ENCODE measurements at places on chromosomes 16 and 17.

GRCh38 chr16:57570301-57571070 lies 28.0 kb downstream of the ADGRG5 start:
- no peak for DNase-seq

DNA sequence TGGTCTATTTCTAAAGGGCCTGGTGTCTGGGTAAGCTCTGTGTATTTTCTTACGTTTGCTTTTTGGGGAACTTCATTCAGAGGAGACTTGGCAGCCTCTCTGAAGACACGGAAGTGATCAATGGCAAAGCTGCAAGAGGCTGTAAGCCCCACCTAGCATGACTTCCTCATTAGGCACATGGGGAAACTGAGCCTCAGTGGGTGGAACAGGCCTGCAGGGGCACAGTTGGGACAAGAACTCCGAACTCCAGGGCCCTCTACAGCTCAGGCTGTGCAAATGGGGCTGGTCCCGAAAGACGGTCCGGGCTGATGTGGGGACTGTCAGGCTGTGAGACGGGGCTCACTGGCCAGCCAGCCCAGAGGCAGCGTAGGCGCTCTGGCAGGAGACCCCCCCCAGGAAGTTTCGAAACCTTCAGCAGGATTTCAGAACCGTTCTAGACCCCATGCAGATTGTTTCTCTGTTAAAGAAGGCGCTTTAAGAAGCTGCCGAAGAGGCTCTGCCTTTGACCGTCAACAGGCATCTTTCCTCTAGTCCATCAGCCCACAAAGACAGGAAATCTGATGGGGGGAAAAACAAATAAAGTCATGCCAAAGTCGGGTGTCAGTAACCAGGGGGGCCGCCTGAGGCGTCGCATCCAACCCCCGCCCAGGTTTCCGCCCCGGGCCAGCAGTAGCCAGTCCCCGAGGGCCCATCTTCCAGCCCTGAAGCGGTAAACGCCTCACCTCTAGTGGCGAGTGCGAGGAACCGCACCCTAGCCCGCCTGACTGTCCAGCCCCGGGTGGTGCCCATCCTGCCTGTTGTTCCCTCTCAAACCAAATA lies 79.8 kb upstream of the TBC1D3K start:
- peak; percentile 30 for DNase-seq

DNA sequence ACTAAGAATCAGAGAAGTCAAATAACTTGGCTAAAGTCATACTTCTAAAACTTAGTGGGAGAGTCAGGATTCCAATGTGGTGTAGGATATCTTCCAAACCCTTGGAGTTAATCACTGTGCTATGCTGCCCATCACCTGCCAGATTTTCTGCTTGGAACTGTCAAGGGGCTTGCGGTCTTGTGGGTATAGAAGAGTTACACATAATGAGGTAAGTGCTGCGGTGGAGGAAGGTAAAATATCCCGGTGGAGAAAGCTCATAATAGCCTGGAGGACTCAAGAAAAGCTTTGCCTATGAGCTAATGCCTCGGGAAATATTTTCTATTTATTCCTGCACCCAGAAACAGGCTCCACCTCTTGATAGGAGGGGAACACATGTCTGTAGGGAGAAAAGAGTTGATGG lies 195.6 kb downstream of the UTP18 start:
- DNase-seq, result no peak

GRCh38 chr17:51279183-51279582 lies 18.8 kb downstream of the UTP18 start:
- no peak for DNase-seq

- no peak for DNase-seq
Observed at GRCh38 chr16:17827313-17827712, 356.6 kb upstream of the XYLT1 start.

DNA sequence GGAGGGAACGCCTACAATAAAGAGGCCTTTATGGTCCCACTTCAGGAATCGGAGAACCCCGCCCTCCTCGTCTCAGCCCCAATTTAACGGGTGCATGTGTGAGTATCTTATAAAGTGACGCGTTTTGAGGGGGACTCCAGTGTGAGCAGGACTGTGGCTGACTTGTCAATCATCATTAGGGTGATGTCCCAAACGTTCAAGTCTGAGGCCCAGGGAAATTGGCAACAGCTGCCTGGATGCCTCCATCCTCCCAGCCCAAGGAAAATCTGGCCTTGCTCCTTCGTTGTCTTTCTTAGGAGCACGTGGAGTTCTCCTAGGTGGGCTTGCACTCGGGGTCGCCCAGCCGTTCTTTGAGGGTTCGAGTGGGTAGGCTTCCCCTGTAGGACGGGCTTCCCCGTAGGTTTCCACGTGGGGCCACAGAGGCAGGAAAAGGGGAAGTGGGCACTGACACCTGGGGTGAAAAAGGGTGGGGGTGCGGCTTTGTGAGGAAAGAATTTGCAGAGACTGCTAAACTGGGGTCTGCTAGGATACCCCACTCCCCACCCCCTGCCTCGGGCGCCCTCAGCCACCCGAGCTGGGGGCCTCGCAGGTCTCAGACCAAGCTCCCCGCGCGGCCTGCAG lies 561 bp upstream of the HERPUD1 start:
- no peak for DNase-seq

DNA sequence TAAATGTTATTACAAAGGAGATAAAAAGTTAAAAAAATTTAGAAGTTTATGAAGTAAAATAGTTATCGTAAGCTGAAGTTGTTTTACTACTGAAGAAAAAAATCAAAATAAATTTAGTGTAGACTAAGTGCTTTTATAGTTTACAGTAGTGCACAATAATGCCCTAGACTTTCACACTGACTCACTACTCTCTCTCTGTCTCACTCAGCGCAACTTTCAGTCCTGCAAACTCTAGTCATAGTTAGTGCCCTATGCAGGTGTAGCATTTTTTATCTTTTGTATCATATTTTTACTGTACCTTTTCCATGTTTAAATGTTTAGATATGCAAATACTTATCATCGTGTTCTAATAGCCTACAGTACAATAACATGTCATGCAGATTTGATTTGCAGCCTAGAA lies 17.7 kb upstream of the TOM1L1 start:
- no peak for DNase-seq

DNA sequence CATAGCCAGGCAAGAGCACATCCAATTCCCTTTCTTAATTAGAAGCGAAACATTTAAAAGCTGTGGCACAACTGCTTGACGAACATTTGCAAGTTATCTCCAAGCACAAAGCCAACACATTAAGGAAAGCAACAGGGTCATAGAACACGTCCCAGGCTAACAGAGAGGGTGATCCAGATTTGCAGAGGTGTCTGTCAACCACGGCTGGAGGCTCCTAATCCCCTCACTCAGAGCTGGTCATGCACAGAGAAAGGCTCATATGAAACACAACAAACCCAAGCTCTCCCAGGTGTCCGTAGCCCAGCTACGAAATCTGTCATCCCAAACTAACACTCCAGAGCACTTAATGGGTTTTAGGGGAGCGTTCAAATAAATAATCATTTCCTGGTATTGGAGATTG lies 276.1 kb downstream of the SLC39A11 start:
- no peak for DNase-seq

DNA sequence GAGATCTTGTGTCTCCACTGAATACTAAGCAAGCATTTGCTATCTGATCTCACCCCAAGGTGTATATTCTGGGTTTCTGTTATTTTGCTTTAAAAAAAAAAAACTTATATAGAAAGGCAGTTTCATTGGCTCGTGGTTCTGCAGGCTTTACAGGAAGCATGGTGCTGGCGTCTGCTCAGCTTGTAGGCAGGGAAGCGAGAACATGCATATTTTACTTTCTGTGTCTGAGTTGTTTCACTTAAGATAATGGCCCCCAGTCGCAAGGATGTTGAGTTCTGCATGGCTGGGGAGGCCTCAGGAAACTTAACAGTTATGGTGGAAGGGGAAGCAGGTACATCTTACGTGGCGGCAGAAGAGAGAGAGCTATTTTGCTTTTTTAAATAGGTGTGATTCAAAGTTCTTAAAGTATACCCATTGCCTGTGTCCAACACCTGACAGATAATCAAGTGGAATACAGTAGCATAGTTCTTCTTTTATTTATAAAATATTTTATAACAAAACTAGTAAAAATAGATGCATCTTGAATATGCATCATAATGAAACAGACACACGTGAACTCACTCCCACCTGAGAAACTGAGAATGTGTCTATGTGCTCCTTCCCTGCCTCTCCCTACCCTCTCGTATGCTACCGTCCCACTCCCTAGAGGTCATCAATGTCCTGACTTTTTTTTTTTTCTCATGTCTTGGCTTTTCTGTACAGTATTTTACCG lies 15.4 kb upstream of the ARHGAP17 start:
- no peak for DNase-seq

- DNase-seq, result no peak
Observed at GRCh38 chr17:82815354-82815753, 24.5 kb downstream of the ZNF750 start.

- DNase-seq, result no peak
Observed at GRCh38 chr16:17193566-17194100, 277.1 kb downstream of the XYLT1 start.

DNA sequence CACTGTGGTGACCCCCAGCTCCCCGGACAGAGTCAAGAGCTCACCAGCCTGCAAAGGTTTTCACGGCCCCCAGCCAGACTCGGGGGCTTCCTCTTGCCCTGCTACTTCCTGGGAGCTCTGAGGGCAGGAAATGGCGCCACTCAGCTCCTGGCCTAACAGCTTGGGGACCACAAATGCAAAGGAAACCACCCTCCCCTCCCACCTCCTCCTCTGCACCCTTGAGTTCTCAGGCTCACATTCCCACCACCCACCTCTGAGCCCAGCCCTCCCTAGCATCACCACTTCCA lies 375 bp upstream of the SPN start:
- DNase-seq, result peak; percentile 26

GRCh38 chr17:17685775-17686291 lies 4.6 kb downstream of the RAI1 start:
- DNase-seq, result no peak

Measured in stimulated activated naive CD4-positive, alpha-beta T cell treated with Interleukin-2 at 50 U/mL for 16 hours (primary cell).